ENCODE measurements at places on chromosomes 3 and 15. TPM values are rescaled to one million over a fixed set of nuclear protein-coding genes. Genes with fewer than 3 reads are reported as not detected.

CLRN1 gene
- total RNA-seq = 2.5 TPM

GOLGA8O gene
- 1.1 TPM for total RNA-seq

MYO5C gene
- 1.8 TPM for total RNA-seq

ZNF80 gene
- not detected for total RNA-seq

PLIN1 gene
- total RNA-seq = 1.2 TPM

C3orf22 gene
- 0.47 TPM for total RNA-seq

RTP1 gene
- 0.18 TPM for total RNA-seq

VGLL3 gene
- 0.32 TPM for total RNA-seq

GOLGA8J gene
- not detected for total RNA-seq

DNA sequence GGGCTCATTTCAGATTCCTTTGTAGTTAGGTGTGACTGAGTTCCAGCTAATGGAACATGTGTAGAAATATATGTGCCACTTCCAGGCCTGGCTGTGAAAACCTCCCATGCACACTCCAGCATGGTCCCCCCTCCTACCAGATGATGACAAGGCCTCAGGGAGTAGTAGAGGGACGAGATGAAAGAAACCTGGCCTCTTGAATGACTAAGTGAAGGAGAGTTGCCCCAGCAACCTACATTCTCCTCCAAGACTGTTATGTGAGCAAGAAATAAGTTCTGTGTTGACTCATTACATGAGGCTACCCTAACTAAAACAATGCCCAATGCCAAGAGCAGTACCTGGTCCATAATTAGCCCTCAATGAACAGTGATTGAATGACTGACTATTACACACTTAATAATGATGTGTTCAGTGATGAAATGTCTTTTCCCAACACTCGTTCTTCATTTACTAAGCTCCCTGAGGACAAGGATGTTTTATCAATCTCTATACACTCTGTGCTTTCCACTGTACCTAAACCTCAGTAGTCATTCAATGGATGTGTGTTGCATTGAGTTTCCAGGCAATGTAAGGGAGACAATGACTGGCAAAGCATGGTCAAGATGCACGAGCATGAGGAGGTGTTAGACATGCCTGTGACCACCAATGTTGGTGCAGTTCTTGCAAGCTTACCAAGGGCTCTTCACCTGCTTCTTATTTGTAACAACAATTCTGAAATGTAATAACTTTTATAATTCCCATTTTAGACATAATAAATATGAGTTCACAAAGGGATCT lies 62.0 kb upstream of the BCL6 start:
- no peak for ATAC-seq

DNA sequence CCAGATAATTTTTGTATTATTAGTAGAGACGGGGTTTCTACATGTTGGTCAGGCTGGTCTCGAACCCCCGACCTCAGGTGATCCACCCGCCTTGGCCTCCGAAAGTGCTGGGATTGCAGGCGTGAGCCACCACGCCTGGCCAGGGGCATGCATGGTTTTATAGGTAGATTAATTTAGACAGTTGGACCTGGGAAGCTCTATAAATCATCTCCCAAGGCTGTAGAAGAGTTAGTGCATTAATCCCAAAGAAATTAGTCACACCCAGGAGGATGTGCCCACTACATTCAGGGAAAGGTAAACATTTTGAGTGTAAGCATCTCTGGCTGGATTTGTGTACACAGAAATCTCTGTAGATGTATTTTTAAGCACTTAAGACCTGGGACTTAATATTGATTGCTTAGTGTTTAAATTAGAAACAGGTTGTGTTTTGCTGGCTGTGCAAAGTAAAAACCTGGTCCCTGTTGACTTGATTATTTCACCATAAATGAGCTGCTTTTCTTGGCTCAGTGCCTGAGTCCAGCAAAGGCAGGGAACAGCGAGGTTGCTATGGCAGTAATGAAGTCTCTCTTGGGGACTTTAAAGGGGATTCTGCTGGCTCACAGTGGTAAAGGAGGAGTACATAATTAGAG lies 19.2 kb downstream of the EXOSC7 start:
- peak; percentile 80 for ATAC-seq

DNA sequence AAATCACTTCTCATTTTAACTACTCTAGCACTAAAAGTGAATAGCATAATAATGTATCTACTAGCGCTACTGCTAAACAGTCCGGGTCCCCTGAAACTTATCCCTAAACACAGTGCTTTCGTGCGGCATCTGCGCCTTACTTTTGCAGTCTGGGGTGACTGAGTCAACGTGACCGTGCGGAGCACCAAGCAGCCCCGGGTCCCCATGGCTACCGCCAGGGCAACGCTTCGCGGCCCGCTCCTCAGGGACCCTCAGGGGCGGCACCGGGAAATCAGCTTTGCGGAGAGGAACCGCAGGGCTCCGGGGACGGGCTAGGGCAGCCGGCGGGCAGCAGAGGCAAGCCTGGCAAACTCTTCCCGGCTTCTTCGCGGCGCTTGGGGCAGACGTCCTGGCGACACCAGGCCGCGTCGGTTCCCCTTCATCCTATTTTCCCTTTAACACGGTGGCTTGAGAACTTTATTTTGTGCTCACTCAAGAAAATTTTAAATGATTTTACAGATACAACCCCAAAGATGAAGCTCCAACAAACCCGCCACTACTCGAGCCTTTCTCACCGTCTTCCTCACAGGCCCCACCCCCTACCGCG lies 757 bp upstream of the DIPK2A start:
- peak; percentile 11 for ATAC-seq

DNA sequence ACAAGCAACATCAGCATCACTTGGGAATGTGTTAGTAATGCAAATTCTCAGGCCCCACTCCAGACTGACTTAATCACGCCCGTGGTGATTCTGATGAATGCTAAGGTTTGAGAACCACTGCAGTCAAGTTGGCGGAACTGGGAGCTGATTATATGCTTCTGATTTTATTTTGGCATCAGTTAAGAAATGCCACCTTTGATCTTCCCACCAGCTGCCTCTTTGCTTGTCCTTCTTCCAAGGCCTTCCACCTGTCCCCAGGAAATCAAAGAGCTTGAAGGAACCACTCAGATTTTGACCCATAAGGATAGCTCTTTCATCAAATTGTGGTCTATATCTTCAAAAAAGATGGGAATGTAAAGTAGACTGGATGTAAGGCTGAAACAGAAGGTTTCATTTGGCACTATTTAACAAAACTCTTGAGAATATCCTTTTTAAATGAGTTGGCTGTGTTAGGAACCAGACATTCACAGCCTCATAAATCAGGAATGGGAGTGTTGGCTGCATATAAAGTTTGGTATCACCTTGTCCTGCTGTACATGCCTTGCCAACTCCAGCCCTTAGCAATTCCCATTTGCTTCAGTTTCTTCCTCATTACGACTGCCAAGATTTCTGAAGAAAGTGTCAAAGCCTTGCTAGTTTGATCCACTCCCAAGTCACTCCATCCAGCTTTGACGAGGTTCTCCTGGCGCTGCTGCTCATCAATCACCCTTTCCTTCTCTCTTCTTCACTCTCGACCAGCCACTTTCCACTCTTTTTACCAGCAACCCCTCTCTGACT lies 125.8 kb upstream of the NPHP3 start:
- no peak for ATAC-seq

GRCh38 chr3:127482216-127483004 lies 108.1 kb downstream of the TPRA1 start:
- ATAC-seq = no peak

DNA sequence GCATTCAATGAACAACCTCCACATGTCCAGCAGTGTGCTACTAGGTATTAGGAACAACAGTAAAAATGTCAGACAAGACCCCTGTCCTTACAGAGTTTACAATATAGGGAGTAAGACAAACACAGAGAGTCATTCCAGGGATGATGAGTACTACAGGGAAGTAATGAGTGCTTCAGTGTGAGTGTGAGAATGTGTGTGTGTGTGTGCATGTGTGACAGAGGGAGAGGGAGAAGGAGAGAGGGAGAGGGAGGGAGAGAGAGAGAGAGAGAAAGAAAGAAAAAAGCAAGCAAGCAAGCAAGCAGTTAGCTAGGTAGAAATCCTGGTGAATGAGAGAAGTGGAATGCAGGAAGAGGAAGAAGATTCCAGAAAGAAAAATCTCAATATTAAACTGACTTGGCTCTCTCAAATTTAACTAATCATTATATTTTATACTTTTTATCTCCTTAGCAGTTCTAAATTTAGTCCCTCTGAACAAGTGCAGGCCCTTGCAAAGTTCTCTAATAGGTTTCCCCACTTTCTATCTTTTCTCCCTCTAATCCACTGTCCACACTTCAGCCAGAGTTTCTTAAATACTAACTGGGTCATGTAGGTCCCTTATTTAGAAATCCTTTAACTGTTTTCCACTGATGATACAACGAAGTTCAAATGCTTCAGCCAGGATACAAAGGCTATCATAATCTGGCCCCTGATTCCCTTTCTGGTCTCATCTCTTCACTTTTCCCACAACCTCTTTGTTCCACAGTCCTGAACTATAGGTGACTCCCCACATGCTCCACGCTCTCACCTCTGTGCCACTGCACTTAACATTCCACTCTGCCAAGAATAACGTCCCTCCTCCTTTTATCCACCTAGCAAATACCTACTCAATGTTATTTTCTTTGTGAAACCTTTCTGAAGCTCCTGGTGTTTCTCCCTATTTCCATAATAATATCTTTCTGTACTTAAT lies 10.3 kb downstream of the DCBLD2 start:
- ATAC-seq = no peak

DNA sequence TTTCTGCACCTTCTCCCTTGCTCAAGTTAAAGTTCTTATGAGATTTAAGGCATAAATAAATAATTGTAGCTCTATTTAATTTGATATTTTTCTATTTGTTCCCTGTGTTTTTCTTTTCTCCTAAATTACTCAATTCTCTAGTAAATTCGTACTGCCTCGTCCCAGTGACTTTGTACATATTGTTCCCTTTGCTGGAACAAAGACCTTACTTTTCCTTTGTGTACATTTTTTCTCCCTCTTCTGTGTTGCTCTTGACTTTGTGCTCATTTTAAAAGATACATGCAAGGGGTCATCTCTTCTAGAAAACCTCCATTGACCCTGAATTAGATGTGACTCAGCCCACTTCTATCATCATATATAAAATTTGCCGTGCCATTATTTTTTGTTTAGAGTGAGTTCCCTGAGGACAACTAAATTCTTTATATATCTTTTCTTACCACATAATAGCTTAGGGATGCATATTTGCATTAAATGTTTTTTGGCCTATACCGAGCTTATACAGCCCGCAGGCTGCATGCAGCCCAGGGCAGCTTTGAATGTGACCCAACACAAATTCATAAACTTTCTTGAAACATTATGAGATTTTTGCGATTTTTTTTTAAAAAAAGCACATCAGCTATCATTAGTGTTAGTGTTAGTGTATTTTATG lies 29.6 kb downstream of the PPP4R2 start:
- ATAC-seq = peak; percentile 75

DNA sequence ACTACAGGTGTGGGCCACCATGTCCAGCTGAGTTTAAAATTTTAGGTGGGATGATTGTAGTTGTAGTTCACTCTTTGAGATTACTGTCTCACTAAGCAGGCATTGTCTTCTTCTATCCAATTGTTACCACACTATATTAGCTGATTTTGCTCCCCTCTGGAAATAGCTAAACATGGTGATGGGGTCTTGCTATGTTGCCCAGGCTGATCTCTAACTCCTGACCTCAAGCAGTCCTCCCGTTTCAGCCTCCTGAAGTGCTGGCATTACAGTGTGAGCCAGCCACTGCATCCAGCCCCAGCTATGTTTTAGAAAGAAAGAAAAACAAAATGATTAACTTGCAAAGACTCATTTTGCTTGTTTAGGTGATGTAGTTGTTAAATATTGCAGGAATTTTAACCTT lies 30.6 kb downstream of the YEATS2 start:
- no peak for ATAC-seq

GRCh38 chr3:134694946-134695543 lies 44.2 kb upstream of the KY start:
- peak; percentile 45 for ATAC-seq

DNA sequence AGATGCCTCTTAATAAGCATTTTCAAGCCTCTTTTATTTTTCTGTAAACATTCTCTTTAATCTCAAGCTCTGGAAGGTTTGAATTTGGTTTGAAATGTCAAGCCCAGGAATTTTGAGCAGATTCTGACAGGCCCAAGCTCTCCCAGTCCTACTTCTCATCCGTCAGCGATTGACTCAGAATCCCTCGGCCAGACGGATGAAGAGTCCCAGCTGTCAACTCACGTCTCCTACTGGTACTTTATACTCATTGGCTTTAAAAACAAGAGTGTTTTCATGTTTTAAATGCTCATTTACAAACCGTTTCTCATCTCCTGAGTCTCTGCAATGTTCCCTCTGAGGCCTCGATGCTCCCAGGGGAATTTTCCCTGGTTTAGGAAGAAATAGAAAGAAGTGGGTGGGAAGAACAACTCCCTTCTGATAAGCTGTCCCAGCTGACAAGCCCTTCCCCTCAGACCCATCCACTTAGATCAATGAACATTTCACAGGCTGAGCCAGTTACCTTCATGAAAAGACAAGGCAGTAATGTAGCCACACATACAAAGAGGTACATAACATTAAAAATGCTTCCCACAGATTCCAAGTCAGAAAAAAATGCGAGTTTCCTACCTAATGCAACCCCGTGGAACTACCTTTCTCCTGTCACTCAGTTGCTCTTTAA lies 478.2 kb upstream of the DPH6 start:
- peak; percentile 22 for ATAC-seq

DNA sequence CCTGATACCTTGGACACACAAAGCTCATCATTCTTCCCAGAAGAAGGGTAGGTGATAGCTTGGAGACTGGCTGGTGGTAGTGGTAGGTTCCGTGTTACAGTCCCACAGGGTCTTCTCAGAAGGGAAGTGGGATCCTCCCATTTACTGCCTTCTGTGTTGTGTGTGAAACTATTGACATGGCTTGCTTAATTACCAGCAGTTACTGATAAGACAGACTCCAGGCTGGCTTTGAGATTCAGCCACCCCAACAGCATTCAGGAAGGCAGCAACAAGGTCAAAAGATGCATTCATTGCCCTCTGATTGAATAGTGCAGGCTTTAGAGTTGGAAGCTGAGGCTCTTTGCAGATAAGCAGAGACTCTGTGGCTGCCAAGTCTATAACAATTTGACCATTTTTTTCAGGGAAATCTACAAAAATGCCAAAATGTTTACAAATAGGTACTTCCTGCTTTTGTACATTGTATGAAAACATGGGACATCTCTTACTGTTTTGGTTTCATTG lies 7.7 kb downstream of the ARNT2 start:
- ATAC-seq = no peak

All from motor neuron (in vitro differentiated cells).